ENCODE measurements at places on chromosomes 11 and 22. TPM values are rescaled to one million over a fixed set of nuclear protein-coding genes. Genes with fewer than 3 reads are reported as not detected.

DNA sequence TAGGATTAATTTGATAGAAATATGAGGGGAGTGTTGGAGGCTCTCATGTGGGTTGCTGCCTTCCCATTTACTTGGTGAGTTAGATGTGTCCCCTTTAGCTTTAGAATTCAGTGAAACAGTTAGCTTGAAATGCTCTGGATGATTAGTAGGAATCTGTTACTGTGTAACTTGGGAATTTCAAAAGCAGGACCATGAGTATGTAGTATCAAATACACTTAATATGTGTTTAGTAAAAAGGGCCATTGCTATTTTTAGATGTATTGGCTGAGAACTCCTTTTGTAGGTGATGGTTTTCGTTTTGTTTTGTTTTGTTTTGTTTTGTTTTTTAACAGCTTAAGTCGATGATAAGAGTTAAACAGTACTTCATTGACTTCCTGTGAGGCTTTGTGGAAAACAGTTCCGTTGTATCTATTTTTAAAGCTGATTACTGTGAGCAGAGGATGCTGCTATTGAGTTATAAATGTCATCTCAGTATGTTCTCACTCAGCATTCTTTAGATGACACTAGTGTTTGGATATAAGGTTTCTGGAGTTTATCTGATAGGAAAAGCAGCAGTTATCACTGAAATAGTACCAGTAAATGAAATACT lies 53.5 kb downstream of the MCAM start:
- DNase-seq, result no peak
- no peaks in the 10 kb centered on the region for H3K4me1 ChIP-seq

The PPARA gene
- 22.3 TPM for total RNA-seq

DNA sequence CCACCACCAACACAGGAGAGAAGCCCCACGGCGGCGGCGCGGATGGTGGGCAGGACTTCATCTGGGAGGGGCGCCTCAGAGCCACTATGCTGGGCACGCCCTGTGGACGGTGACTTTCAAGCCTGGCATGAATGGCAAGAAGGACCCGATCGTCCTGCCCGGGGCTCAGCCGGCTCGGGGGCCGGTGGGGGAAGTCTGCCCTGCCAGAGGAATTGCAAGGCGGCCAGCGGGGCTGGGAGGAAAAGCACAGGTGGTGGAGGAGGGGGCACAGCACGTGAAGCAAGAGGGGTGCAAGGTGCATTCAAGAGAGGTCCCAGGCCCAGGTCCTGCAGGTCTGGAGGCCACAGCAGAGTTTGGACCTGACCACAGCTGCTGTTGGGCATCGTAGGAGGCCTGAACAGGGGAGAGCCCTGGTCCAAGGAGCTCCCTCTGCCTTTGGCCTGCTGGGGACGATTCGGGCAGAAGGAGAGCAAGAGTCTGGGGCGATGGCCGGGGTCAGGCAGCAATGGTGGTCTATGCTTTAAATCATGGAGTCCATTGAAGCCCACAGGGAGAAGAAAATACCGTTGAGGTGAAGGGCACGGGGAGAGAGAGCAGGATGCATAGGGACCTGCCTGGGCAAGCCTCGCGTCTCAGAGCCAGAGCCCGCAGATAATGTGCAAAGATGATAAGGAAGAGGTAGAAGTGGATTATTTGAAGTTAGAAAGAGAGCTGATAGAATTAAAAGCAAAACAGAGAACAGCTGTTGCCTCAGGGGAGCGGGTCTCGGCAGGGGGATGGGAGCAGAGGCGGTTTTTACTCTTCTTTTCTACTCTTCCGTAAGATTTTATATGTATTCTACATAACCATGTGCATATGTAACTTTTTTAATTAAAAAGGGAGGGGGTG lies 82.6 kb upstream of the SHISAL1 start:
- H3K4me1 ChIP-seq, result no peaks in the 10 kb centered on the region
- H3K36me3 ChIP-seq, result no peaks in the 10 kb centered on the region
- DNase-seq, result peak; percentile 40
- no peak overlapping the region for H3K27ac ChIP-seq
- H3K4me3 ChIP-seq, result no peak overlapping the region

DNA sequence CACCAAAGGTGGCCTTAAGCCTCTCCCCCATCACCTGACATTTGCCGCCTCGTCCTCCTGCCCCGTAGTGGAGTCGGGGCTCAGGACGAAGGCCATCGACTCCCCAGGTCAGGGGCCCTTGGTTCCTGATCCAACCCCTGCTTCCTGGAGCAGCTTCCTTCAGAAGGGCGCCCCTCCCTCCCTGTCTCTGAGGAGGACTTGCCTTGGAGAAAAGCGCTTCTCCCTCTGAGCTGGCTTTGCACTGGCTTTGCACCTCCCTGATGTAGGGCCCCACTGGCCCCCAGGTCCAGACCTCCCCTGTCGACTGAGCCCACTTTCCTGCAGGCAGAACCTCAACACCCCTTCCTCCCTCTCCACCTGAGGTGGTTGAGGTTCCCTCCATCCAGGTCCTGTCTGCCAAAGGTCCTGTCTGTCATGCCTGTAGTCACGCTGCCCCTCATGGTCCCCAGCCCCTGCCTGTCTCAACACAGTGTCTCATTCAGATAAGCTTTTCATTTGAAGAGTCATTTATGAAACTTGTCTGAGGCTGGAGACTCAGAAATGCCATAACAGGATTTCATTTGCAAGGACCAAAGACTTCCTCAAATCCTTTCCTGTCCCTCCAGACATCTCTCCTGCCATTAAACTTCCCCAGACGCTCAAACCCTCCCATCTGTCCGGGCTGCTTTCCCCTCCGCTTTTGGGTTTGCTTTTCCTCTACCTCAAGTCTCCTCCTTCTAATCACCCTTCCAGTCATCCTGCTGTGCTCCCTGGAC lies 78.4 kb downstream of the MYO7A start:
- H3K36me3 ChIP-seq, result no peaks in the 10 kb centered on the region
- DNase-seq, result no peak
- H3K4me1 ChIP-seq, result no peaks in the 10 kb centered on the region
- no peak overlapping the region for H3K27ac ChIP-seq
- H3K4me3 ChIP-seq, result no peak overlapping the region

- no peaks in the 10 kb centered on the region for H3K27me3 ChIP-seq
- DNase-seq, result no peak
- H3K4me3 ChIP-seq, result no peak overlapping the region
These were observed 24.1 kb upstream of the POU2AF1 start for GRCh38 chr11:111403051-111403726.

GRCh38 chr11:86081455-86081854 lies 12.6 kb upstream of the PICALM start:
- DNase-seq, result no peak
- H3K27me3 ChIP-seq, result no peaks in the 10 kb centered on the region
- H3K4me3 ChIP-seq, result no peak overlapping the region
- no peaks in the 10 kb centered on the region for H3K4me1 ChIP-seq
- no peaks in the 10 kb centered on the region for H3K36me3 ChIP-seq

The SUN2 gene
- total RNA-seq, result 266 TPM

DNA sequence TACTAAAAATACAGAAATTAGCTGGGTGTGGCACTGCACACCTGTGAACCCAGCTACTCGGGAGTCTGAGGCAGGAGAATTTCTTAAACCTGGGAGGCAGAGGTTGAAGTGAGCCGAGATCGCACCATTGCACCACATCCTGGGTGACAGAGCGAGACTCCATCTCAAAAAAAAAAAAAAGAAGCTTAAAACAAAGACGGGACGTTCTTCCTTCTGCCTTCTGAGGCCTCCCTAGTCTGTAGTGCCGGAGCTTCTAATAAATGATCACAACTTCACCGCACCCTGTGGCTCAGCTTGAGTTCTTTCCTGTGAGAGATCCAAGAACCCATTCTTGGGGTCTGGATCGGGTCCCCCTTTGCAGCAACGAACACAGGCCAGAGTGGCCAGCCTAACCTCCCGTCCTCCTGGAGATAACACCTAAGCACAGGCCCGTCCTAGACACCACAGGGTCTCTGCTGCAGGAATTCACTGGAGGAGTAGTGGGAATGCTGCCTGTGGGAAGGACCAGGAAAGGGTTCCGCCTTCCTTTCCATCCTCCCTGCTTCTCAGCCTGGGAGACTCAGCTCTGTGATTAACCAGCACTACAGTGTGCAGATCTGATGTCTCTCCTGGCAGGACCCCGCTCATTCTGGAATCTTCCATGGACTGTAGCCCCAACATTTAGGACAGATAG lies 2.2 kb upstream of the APOBEC3H start:
- DNase-seq, result no peak
- no peaks in the 10 kb centered on the region for H3K27me3 ChIP-seq
- H3K4me3 ChIP-seq, result no peak overlapping the region
- H3K27ac ChIP-seq, result no peak overlapping the region
- H3K36me3 ChIP-seq, result no peaks in the 10 kb centered on the region
- peaks cover 5% of the 10 kb centered on the region for H3K4me1 ChIP-seq

- H3K4me3 ChIP-seq, result no peak overlapping the region
- H3K36me3 ChIP-seq, result no peaks in the 10 kb centered on the region
- no peak overlapping the region for H3K27ac ChIP-seq
- H3K4me1 ChIP-seq, result no peaks in the 10 kb centered on the region
- DNase-seq, result no peak
These were observed 72.4 kb upstream of the VSTM5 start for GRCh38 chr11:93922830-93923229.

GRCh38 chr11:61254403-61255025 lies 13.5 kb downstream of the PGA5 start:
- H3K4me3 ChIP-seq, result no peak overlapping the region
- H3K27me3 ChIP-seq, result no peaks in the 10 kb centered on the region
- H3K36me3 ChIP-seq, result no peaks in the 10 kb centered on the region

GRCh38 chr11:120952461-120953434 lies 71.2 kb upstream of the TBCEL start:
- no peaks in the 10 kb centered on the region for H3K36me3 ChIP-seq
- H3K4me1 ChIP-seq, result no peaks in the 10 kb centered on the region
- H3K27ac ChIP-seq, result no peak overlapping the region

GRCh38 chr11:29679996-29680395 lies 336.8 kb downstream of the KCNA4 start:
- H3K4me1 ChIP-seq, result no peaks in the 10 kb centered on the region
- H3K36me3 ChIP-seq, result no peaks in the 10 kb centered on the region
- no peaks in the 10 kb centered on the region for H3K27me3 ChIP-seq
- DNase-seq, result no peak

DNA sequence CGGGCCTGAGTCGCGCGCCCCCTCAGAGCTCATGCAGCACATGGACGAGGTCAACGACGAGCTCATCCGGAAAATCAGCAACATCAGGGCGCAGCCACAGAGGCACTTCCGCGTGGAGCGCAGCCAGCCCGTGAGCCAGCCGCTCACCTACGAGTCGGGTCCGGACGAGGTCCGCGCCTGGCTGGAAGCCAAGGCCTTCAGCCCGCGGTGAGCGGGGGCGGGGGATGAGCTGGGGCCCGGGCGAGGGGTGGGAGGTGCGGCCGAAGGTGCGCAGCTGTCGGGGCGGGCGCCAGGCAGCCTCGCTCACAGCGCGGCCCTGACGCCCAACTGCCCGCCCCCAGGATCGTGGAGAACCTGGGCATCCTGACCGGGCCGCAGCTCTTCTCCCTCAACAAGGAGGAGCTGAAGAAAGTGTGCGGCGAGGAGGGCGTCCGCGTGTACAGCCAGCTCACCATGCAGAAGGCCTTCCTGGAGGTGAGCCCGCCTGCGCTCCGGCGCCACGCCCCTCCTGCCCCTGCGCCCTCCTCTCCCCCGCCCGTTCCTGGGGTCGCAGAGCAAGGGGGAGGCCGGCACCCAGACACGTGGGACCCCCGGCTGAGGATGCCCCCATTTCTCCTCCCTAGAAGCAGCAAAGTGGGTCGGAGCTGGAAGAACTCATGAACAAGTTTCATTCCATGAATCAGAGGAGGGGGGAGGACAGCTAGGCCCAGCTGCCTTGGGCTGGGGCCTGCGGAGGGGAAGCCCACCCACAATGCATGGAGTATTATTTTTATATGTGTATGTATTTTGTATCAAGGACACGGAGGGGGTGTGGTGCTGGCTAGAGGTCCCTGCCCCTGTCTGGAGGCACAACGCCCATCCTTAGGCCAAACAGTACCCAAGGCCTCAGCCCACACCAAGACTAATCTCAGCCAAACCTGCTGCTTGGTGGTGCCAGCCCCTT lies 20.5 kb downstream of the EPS8L2 start:
- peak overlapping the region; percentile 87 for H3K27ac ChIP-seq
- no peaks in the 10 kb centered on the region for H3K36me3 ChIP-seq
- peak overlapping the region; percentile 2 for H3K4me3 ChIP-seq
- H3K4me1 ChIP-seq, result peaks cover 5% of the 10 kb centered on the region
- H3K27me3 ChIP-seq, result no peaks in the 10 kb centered on the region
- peak; percentile 88 for DNase-seq

DNA sequence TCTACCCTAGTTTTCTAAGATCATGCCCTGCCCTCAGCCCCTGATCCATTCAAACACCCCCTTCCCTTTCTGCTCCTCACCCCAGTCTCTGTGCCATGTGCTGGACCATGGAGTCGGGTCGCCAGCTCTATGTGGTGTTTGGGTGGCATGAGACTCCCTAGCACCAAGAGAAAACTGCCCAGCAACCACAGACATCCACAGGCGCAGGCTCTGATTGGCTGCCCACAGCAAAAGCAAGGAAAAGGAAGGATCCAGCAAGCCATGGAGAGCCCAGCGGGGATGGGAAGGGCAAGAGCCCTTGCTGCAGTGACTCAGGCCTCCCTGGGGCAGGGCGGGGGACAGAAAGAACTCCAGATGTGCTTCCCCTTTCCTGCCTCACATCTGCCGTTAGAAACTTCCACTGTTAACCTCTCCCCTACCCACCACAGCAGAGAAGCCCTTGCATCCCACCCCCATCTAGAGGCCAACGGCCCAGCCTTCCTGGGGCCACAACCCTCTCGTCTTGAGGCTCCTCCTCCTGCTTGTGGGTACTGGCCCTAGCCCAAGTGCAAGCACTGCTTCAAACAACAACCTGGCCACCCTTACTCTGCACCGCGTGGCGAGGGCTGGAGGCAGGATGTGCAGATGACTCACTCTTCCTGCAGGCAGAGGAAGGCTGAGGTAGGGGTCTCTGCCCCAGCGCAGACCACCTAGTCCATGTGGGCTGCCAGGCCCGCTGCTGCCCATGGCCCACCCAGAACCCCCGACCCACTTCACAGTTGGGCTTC lies 9.7 kb upstream of the AHNAK start:
- peak; percentile 91 for DNase-seq
- peak overlapping the region; percentile 96 for H3K27ac ChIP-seq
- H3K36me3 ChIP-seq, result no peaks in the 10 kb centered on the region
- H3K4me3 ChIP-seq, result peak overlapping the region; percentile 55

The MRGPRX3 gene
- total RNA-seq, result 5.2 TPM

The APOA1 gene
- 0.33 TPM for total RNA-seq

DNA sequence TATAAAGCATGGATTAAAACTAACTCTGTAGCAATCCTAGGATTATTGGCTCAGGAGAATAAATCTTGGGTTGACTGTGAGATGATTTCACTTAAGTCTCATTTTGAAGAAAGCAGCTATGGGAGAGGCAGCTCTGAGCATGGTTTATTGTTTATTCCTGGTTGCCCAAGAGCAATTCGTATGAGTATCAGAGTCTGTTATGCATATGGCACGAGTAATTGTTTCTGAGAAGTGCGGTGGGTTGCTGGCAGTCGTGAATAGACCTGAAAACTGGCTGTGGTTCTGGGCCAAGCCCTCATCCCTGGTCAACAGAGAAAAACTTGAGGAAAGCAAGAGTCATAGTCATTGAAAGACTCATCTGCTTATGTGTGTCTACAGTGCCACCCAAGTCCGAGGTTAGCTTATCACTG lies 26.8 kb downstream of the DIXDC1 start:
- H3K4me1 ChIP-seq, result no peaks in the 10 kb centered on the region
- H3K27me3 ChIP-seq, result no peaks in the 10 kb centered on the region
- no peak overlapping the region for H3K27ac ChIP-seq
- no peak overlapping the region for H3K4me3 ChIP-seq

GRCh38 chr11:17459236-17459896 lies 17.3 kb downstream of the ABCC8 start:
- no peaks in the 10 kb centered on the region for H3K4me1 ChIP-seq
- no peaks in the 10 kb centered on the region for H3K36me3 ChIP-seq
- no peak for DNase-seq
- H3K27ac ChIP-seq, result no peak overlapping the region

All from breast epithelium (tissue), 4 donors.